ENCODE measurements at places on chromosomes 16 and 17.

DNA sequence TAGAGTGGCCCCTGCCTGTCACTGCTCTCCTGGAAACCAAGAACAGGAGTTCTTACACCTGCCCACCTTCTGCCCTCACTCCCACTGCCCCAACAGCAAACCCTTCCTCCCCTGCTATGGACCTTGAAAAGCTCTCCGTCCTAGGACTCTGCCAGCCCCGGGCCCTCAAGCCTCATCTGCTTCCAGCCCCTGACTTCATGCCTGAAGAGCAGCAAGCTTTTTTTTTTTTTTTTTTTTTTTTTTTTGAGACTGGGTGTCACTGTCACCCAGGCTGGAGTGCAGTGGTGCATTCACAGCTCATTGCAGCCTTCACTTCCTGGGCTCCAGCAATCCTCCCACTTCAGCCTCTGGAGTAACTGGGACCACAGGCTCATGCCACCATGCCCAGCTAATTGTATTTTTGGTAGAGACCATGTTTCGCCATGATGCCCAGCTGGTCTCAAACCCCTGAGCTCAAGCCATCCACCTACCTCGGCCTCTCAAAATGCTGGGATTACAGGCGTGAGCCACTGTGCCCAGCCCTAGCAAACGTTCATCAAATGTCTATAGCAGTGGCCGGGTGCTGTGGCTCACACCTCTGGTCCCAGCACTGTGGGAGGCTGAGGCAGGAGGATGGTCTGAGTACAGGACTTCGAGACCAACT, 16.9 kb downstream of the CARHSP1 start:
- no peak for DNase-seq

- no peak for DNase-seq
Observed at GRCh38 chr16:56330476-56330875, 94.9 kb downstream of the AMFR start.

GRCh38 chr16:78805556-78805955, 706.1 kb downstream of the WWOX start:
- no peak for DNase-seq

GRCh38 chr17:49819138-49819537, 28.7 kb downstream of the TAC4 start:
- no peak for DNase-seq

GRCh38 chr17:2243953-2244352, 59.6 kb downstream of the SMG6 start:
- DNase-seq = no peak

DNA sequence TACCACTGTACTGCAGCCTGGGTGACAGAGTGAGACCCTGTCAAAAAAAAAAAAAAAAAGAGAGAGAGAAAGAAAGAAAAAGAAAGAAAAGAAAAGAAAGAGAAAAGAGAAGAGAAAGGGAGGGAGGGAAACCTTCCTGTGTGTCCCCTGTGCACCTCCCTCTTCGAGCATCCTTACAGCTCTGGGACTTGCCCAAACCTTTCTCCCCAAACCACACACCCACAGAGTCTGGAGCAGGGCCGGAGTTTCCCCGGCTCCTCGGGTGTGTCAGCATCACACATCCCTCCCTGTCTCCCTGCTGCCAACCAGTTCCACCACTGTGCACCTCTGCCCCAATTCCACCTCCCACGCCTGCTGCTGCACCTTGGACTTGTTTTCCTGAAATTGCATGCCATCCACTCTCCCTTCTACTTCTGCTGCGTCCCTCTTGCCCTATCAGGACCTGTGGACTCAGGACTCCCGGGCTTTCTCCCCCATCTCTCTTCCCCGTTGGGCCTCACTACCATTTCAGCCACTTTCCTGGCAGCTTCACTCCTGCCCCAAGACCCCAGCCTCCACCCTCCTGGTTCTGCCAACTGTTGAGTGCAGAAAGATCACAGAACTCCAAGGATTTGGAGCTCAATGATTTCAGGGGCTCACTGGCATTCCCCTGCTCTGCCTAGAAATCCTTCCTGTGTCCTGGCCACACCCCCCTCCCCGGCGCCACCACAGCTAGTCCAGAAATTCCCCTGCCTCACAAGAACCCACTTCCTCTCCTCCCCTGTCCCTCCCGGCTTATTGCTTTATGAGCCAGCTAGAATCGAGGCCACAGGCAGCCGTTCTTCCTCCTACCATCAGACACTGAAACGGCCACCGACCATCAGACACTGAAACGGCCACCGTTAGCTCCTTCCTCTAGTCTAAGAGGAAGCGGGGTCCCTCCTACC, 3.7 kb upstream of the CDK3 start:
- DNase-seq = no peak

Measured in ecto neural progenitor cell (in vitro differentiated cells).